ENCODE measurements at places on chromosomes 16 and 17. TPM values are rescaled to one million over a fixed set of nuclear protein-coding genes. Genes with fewer than 3 reads are reported as not detected.

DNA sequence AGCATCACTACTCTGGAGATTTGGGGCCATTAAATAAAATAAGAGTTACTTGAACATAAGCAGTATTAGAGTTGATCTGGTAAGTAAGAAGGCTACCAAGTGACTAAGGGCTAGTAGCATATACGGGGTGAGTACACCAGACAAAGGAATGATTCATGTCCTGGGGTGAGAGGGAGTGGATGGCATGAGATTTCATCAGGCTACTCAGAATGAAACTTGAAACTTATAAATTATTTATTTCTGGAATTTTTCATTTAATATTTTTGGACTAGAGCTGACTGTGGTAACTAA lies 2.3 kb downstream of the SLFN5 start:
- DNase-seq, result no peak
- H3K4me3 ChIP-seq, result no peak overlapping the region
- no peak overlapping the region for H3K27ac ChIP-seq
- no peaks in the 10 kb centered on the region for H3K36me3 ChIP-seq
- peaks cover 6% of the 10 kb centered on the region for H3K4me1 ChIP-seq

GRCh38 chr16:49679095-49679494 lies 176.8 kb downstream of the ZNF423 start:
- no peaks in the 10 kb centered on the region for H3K27me3 ChIP-seq

- no peak for DNase-seq
- no peaks in the 10 kb centered on the region for H3K4me1 ChIP-seq
- no peak overlapping the region for H3K4me3 ChIP-seq
- H3K27ac ChIP-seq, result no peak overlapping the region
Observed at GRCh38 chr16:64339052-64339770, 782.7 kb downstream of the CDH11 start.

GRCh38 chr17:27315796-27316465 lies 22.0 kb downstream of the WSB1 start:
- no peaks in the 10 kb centered on the region for H3K27me3 ChIP-seq
- peak overlapping the region; percentile 75 for H3K27ac ChIP-seq
- peaks cover 67% of the 10 kb centered on the region for H3K36me3 ChIP-seq
- H3K4me1 ChIP-seq, result peaks cover 11% of the 10 kb centered on the region
- no peak overlapping the region for H3K4me3 ChIP-seq

- no peaks in the 10 kb centered on the region for H3K36me3 ChIP-seq
- H3K4me3 ChIP-seq, result no peak overlapping the region
- H3K4me1 ChIP-seq, result no peaks in the 10 kb centered on the region
- DNase-seq, result no peak
- H3K27me3 ChIP-seq, result peaks cover 2% of the 10 kb centered on the region
- H3K27ac ChIP-seq, result no peak overlapping the region
Observed at GRCh38 chr17:20920095-20920814, 122.6 kb downstream of the USP22 start.

GRCh38 chr16:84421081-84421937 lies 53.0 kb downstream of the ATP2C2 start:
- no peaks in the 10 kb centered on the region for H3K27me3 ChIP-seq
- no peak overlapping the region for H3K27ac ChIP-seq
- H3K36me3 ChIP-seq, result peaks cover 6% of the 10 kb centered on the region
- no peak overlapping the region for H3K4me3 ChIP-seq
- no peak for DNase-seq
- no peaks in the 10 kb centered on the region for H3K4me1 ChIP-seq

GRCh38 chr17:57401556-57402488 lies 145.5 kb downstream of the MSI2 start:
- H3K4me1 ChIP-seq, result peaks cover 13% of the 10 kb centered on the region
- no peak for DNase-seq
- H3K27ac ChIP-seq, result no peak overlapping the region
- no peak overlapping the region for H3K4me3 ChIP-seq

- H3K4me3 ChIP-seq, result peak within 1 kb of the TSS; percentile 20
- DNase-seq, result no peak
- H3K27me3 ChIP-seq, result peaks cover 16% of the 10 kb centered on the region
- peaks cover 11% of the 10 kb centered on the region for H3K36me3 ChIP-seq
- H3K27ac ChIP-seq, result no peak within 1 kb of the TSS
Observed at GRCh38 chr17:78130437-78131101, at the start of gene TMC8. Gene TMC8, plus strand, starts transcription at chr17:78130771. Its CDS starts 818 bp downstream, at chr17:78131589.

GRCh38 chr17:33137426-33137825 lies 145.8 kb downstream of the SPACA3 start:
- no peak for DNase-seq
- H3K4me1 ChIP-seq, result no peaks in the 10 kb centered on the region
- H3K27me3 ChIP-seq, result no peaks in the 10 kb centered on the region
- no peaks in the 10 kb centered on the region for H3K36me3 ChIP-seq

- no peaks in the 10 kb centered on the region for H3K27me3 ChIP-seq
- DNase-seq, result no peak
- H3K4me1 ChIP-seq, result peaks cover 40% of the 10 kb centered on the region
- H3K4me3 ChIP-seq, result no peak overlapping the region
- H3K36me3 ChIP-seq, result no peaks in the 10 kb centered on the region
Observed at GRCh38 chr17:4485676-4486646, 12.7 kb upstream of the SPNS2 start.

GRCh38 chr17:55717432-55717831 lies 5.2 kb downstream of the TMEM100 start:
- H3K4me1 ChIP-seq, result no peaks in the 10 kb centered on the region
- no peaks in the 10 kb centered on the region for H3K36me3 ChIP-seq
- H3K27me3 ChIP-seq, result no peaks in the 10 kb centered on the region
- H3K4me3 ChIP-seq, result no peak overlapping the region
- no peak overlapping the region for H3K27ac ChIP-seq

DNA sequence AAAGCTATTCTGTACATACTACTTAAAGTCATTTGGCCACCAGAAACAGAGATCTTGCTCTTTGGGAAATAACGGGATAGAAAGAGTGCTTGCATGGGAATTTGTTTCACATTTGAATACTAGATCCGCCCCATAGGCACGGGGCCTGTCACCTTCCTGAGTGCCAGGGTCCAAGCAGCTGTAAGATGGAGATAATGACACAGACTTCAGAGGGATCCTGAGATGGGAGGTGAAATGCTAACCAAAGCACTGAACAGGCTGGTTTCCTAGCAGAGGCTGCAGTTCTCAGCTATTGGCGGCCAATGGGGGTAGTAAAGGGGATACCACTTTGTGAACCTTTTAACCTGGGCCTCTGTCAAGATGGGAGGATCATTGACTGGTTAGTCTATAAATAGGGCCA lies 225.4 kb downstream of the IRF8 start:
- peaks cover 43% of the 10 kb centered on the region for H3K4me1 ChIP-seq
- no peak overlapping the region for H3K4me3 ChIP-seq
- H3K27me3 ChIP-seq, result no peaks in the 10 kb centered on the region
- DNase-seq, result no peak

DNA sequence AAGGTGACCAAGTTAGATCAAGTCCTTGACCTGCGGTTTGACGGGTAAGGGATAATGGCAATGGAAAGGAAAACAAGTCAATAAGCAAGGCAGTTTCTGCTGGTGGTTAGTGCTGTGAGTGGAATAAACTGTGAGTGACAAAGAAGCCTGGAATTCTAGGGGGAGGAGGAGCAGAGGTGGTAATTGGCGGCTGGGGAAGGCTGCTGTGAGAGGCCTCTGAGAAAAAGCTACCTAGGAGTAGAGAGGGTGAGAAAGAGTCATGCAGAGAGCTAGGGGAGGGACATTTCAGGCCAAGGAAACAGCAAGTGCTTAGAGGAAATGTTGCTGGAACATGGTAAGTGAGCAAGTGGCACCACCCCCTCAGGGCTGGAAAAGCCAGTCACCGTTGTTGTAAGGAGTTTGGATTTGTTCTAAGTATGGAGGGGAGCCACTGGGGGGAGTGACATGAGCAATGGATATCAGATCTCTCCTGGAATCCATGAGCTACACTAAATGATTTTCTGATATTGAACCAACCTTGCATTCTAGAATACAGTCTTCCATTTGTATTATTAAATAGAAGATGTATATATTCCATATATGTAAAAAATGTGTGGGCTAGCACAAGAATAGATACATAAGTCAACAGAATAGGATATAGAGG lies 6.7 kb downstream of the NLRC3 start:
- no peaks in the 10 kb centered on the region for H3K27me3 ChIP-seq
- H3K27ac ChIP-seq, result no peak overlapping the region
- no peak overlapping the region for H3K4me3 ChIP-seq
- no peaks in the 10 kb centered on the region for H3K36me3 ChIP-seq
- DNase-seq, result no peak

DNA sequence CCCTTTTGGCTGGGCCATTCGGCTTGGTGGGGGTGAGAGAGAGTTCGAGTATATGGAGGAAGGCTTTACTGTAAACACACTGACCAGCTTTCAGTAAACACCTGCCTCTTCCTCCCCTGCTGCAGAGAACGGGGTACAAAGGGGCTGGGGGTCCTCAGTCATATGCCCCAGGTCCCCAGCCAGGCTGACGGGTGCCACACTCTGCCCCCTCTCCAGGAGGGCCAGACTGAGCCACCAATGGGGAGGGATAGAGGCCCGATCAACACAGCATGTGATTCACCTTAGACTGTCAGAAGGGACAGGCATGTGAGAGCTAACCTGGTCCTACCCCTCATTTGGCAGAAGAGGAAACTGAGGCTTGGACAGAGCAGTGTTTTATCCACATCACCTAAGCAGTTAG lies 13.0 kb downstream of the NHERF1 start:
- H3K4me3 ChIP-seq, result no peak overlapping the region
- H3K27me3 ChIP-seq, result no peaks in the 10 kb centered on the region
- H3K27ac ChIP-seq, result peak overlapping the region; percentile 98
- H3K36me3 ChIP-seq, result peaks cover 31% of the 10 kb centered on the region
- DNase-seq, result no peak
- peaks cover 94% of the 10 kb centered on the region for H3K4me1 ChIP-seq

GRCh38 chr16:14569213-14569612 lies 60.8 kb downstream of the PARN start:
- no peak overlapping the region for H3K27ac ChIP-seq
- DNase-seq, result no peak
- no peaks in the 10 kb centered on the region for H3K27me3 ChIP-seq
- H3K4me3 ChIP-seq, result no peak overlapping the region

- H3K36me3 ChIP-seq, result no peaks in the 10 kb centered on the region
- no peak overlapping the region for H3K4me3 ChIP-seq
- no peaks in the 10 kb centered on the region for H3K27me3 ChIP-seq
- DNase-seq, result no peak
- H3K27ac ChIP-seq, result no peak overlapping the region
Observed at GRCh38 chr16:11610580-11610979, 23.9 kb upstream of the LITAF start.

- H3K4me1 ChIP-seq, result peaks cover 11% of the 10 kb centered on the region
- no peaks in the 10 kb centered on the region for H3K36me3 ChIP-seq
- no peak overlapping the region for H3K4me3 ChIP-seq
- no peak for DNase-seq
Observed at GRCh38 chr17:38587203-38587602, 18.5 kb downstream of the SRCIN1 start.

- no peaks in the 10 kb centered on the region for H3K36me3 ChIP-seq
- peaks cover 29% of the 10 kb centered on the region for H3K27me3 ChIP-seq
- DNase-seq, result peak; percentile 66
- H3K4me3 ChIP-seq, result peak overlapping the region; percentile 97
- H3K27ac ChIP-seq, result peak overlapping the region; percentile 93
Observed at GRCh38 chr17:48997827-48998586, 822 bp downstream of the IGF2BP1 start.

DNA sequence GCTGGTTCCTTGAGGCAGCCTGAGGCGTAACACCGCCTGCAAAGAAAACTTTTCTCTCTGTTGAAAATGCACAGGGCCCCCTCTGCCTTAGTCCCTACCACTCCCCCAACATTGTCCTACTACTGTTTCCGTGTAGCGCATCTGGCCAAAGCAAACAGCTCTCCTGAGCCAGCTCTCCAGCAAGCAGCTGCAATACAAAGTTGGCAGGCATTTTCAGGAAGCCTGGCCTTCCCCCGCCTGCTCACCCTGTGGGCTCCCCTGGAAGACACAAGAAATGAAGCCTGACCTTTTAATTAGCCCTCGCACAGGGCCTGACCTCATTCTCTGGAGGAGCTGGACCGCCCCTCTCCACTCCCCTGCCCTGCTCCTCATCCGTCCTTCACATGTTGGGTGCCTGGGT lies 66.7 kb downstream of the SOX9 start:
- no peak for DNase-seq
- no peak overlapping the region for H3K4me3 ChIP-seq
- no peaks in the 10 kb centered on the region for H3K27me3 ChIP-seq
- no peak overlapping the region for H3K27ac ChIP-seq
- no peaks in the 10 kb centered on the region for H3K4me1 ChIP-seq

DNA sequence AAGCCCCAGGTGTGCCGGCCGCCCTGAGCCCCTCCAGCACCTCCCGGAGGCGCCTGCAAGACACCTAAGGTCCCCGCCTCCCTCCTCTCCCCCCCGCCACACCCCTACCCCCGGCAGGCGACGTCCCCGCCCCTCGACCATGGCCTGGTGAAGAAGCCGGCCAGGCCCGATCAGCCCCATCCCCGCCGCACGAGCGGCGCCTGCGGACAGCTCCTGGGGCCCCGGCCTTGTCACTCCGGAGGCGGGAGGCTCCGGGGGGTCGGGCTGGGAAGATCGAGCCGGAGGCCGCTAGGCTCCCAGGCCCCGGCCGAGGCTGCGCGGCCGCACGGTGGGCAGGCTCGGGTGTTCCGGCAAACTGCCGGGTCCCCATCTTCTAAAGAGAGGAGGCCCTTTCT lies 405 bp upstream of the ACE start:
- H3K27me3 ChIP-seq, result peaks cover 13% of the 10 kb centered on the region
- H3K27ac ChIP-seq, result peak overlapping the region; percentile 83
- H3K36me3 ChIP-seq, result peaks cover 22% of the 10 kb centered on the region

- no peaks in the 10 kb centered on the region for H3K36me3 ChIP-seq
- no peak overlapping the region for H3K27ac ChIP-seq
- peaks cover 5% of the 10 kb centered on the region for H3K4me1 ChIP-seq
- DNase-seq, result no peak
- H3K27me3 ChIP-seq, result no peaks in the 10 kb centered on the region
Observed at GRCh38 chr17:29713626-29714025, 90.9 kb upstream of the CORO6 start.

DNA sequence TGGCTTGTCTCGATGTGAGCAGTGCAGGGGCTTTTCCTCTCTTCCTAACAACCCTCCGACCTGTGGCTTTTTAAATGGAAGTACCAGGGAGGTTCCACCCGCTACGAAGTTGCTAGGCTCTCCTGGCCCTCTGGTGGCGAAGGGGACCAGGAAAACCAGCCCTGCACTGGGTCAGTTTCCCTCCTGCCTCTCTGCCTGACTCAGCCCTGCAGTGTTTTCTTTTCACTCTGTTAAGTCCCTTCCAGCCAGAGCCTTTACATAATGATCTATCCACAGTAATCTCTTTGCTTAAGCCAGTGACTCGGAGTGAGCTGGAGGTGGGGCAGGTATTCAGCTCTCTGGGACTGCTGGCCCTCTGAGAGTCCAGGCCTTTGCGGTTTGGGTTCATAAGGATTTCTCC lies 331.3 kb upstream of the EEF2KMT start:
- H3K36me3 ChIP-seq, result no peaks in the 10 kb centered on the region
- no peak overlapping the region for H3K27ac ChIP-seq
- no peaks in the 10 kb centered on the region for H3K4me1 ChIP-seq
- H3K27me3 ChIP-seq, result no peaks in the 10 kb centered on the region
- H3K4me3 ChIP-seq, result no peak overlapping the region
- DNase-seq, result no peak

FOXJ1 gene
- 1.2 TPM for polyA plus RNA-seq

FAM20A gene
- polyA plus RNA-seq, result 10.2 TPM

DNAAF1 gene
- 0.55 TPM for polyA plus RNA-seq

TMUB2 gene
- polyA plus RNA-seq, result 41.5 TPM

NUP93 gene
- 40.4 TPM for polyA plus RNA-seq

UBE2Z gene
- polyA plus RNA-seq, result 75.5 TPM

RAMP2 gene
- 45.9 TPM for polyA plus RNA-seq

MAP2K3 gene
- polyA plus RNA-seq, result 49.7 TPM

P2RX5 gene
- polyA plus RNA-seq, result 2.2 TPM

ATP6V0C gene
- 246 TPM for polyA plus RNA-seq

KCNJ2 gene
- polyA plus RNA-seq, result 1.4 TPM

ST6GALNAC1 gene
- 141 TPM for polyA plus RNA-seq

CAVIN1 gene
- polyA plus RNA-seq, result 71.0 TPM

MAP3K3 gene
- polyA plus RNA-seq, result 16.5 TPM

TP53TG3F gene
- not detected for polyA plus RNA-seq

CLDN6 gene
- polyA plus RNA-seq, result 26.0 TPM

TNFRSF17 gene
- not detected for polyA plus RNA-seq

KRTAP4-1 gene
- not detected for polyA plus RNA-seq

HOXB7 gene
- 3.5 TPM for polyA plus RNA-seq
